PC-9 (cell line): ENCODE measurements at places on chromosomes 7 and 10. TPM values are rescaled to one million over a fixed set of nuclear protein-coding genes. Genes with fewer than 3 reads are reported as not detected.

CCDC136 gene
- total RNA-seq, result 7.1 and 9.8 TPM in 2 replicates

GRCh38 chr10:132687893-132688579, 97.9 kb downstream of the NKX6-2 start:
- H3K4me3 ChIP-seq, result no peak overlapping the region
- H3K36me3 ChIP-seq, result no peaks in the 10 kb centered on the region
- no peak for DNase-seq
- H3K4me1 ChIP-seq, result peaks cover 32% of the 10 kb centered on the region

PNLIP gene
- not detected in 2 replicates for total RNA-seq

CYP2C19 gene
- not detected in 2 replicates for total RNA-seq

ERV3-1 gene
- total RNA-seq, result 14.0 and 22.5 TPM in 2 replicates

- DNase-seq, result no peak
- no peaks in the 10 kb centered on the region for H3K27me3 ChIP-seq
- H3K4me1 ChIP-seq, result no peaks in the 10 kb centered on the region
- peaks cover 13% of the 10 kb centered on the region; the same call in 1 of the 2 replicates for H3K36me3 ChIP-seq
These were observed 140.6 kb downstream of the NRP1 start for GRCh38 chr10:33193701-33194521.

NCF1 gene
- total RNA-seq, result 0.38 and 0.41 TPM in 2 replicates

DNA sequence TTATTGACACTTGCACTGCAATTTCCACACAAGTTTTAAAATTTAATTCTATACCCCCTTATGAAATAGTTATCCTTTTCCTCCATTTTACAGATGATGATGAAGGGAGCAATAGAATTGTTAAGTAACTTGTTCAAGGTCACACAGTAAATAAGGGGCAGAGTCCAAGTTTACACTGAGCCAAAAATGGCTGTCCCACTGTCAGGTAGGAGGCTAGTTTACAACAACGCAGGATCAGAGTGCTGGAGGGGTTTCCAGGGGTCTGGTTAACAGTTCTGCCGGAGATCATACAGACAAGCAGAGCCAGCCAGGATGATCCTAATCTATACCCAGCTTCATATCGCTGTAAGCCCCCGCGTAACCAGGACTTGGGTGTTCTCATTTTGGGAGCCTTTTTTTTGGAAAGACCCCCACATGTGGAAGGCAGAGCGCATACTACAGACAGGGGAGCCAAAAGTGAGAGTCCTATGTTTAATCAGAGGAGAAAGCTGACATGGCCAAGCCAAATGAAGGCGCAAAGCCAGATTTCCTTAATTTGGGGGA, 524 bp upstream of the UNC5B start:
- H3K4me1 ChIP-seq, result peaks cover 19% of the 10 kb centered on the region
- H3K27ac ChIP-seq, result no peak overlapping the region
- no peak for DNase-seq

DNA sequence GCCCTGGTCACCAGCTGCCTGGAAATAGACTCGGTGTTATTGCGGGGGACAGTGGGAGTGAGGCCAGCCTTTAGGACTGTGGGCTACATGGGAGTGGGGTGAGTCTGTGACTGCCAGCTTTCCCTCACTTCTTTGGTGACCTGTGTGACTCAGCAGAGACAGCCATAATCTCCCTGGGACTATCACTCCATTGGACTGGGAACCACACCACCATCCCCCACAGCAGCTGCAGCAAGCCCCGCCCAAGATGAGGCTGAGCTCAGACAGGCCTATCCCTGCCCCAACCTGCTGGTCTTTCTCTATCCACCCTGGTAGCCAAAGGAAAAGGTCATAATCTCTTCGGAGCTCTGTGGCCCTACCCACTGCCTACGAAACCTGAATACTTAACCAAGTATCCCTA, 263.2 kb downstream of the FZD1 start:
- no peaks in the 10 kb centered on the region for H3K27me3 ChIP-seq
- H3K36me3 ChIP-seq, result no peaks in the 10 kb centered on the region
- H3K27ac ChIP-seq, result no peak overlapping the region
- H3K4me1 ChIP-seq, result no peaks in the 10 kb centered on the region

AKR1C1 gene
- 1,253 and 1,313 TPM in 2 replicates for total RNA-seq

- no peak for DNase-seq
- peaks cover 8% of the 10 kb centered on the region for H3K27me3 ChIP-seq
- H3K4me3 ChIP-seq, result no peak overlapping the region
These were observed 33.0 kb downstream of the RASGEF1A start for GRCh38 chr10:43233601-43234430.

DNA sequence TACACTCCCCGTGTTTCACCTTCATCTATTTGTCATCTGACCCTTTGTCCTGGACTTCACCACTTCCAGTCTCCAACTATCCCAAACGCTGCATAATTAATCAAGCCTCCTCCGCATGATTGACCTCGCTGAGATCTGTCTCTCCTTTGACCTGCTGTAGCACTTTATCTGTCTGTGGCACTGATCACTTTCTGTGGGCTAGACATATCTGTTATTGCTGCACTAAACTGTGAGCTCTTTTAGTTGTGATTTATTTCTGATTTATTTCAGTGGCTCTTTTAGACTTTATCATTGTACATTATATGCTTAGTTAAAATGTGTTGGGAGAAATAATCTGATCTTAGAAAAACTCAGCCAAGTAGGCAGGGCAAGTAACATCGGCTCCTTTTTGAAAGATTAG, 91.9 kb upstream of the GATA3 start:
- H3K27me3 ChIP-seq, result no peaks in the 10 kb centered on the region
- no peaks in the 10 kb centered on the region for H3K4me1 ChIP-seq
- DNase-seq, result no peak
- H3K27ac ChIP-seq, result no peak overlapping the region
- H3K36me3 ChIP-seq, result no peaks in the 10 kb centered on the region
- H3K4me3 ChIP-seq, result no peak overlapping the region

DNA sequence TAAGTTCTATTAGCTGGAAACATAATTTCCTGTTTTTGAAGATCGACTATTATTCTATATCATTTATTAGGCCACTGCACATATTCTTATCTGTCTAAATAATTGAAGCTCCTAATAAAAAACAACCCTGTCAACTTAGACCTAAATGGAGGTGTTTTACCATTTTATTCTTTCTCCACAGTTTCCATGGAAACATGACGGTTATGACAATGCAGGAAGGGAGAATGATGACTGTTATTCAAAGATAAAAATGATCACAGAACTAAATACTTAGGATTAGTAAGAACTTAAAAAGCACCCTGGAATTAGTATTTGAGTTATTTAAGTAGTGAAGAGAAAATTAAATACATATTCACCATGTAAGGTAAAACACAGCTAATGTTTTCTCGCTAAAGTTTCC, 119.9 kb upstream of the DKK1 start:
- no peak overlapping the region for H3K4me3 ChIP-seq
- H3K36me3 ChIP-seq, result no peaks in the 10 kb centered on the region
- no peaks in the 10 kb centered on the region for H3K4me1 ChIP-seq
- no peak overlapping the region for H3K27ac ChIP-seq
- no peak for DNase-seq

STK32C gene
- 13.9 and 21.8 TPM in 2 replicates for total RNA-seq

GRCh38 chr10:112533916-112534315, 86.9 kb downstream of the VTI1A start:
- no peaks in the 10 kb centered on the region for H3K4me1 ChIP-seq
- H3K27ac ChIP-seq, result no peak overlapping the region
- no peaks in the 10 kb centered on the region for H3K36me3 ChIP-seq
- no peak for DNase-seq
- H3K4me3 ChIP-seq, result no peak overlapping the region

UCN3 gene
- not detected in 2 replicates for total RNA-seq

BMPER gene
- 0.33 and 0.50 TPM in 2 replicates for total RNA-seq

ITIH5 gene
- total RNA-seq, result not detected in 2 replicates

DNA sequence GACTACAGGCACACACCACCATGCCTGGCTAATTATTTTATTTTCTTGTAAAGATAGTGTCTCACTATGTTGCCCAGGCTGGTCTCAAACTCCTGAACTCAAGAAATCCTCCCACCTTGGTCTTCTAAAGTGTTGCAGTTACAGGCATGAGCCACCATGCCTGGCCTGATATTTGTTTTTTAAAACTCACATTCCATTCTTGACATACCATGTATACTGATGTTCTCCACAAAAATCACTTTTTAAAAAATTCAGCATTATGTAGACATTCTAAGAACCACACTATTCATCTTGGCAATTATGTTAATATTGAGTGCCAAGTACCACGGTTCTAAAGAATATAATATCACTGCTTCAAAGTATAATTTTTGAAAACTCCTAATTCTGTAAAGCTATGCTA, 43.5 kb downstream of the IDE start:
- no peak overlapping the region for H3K4me3 ChIP-seq
- DNase-seq, result no peak
- no peaks in the 10 kb centered on the region for H3K36me3 ChIP-seq
- no peak overlapping the region for H3K27ac ChIP-seq

GRCh38 chr7:137875746-137876145, 29.0 kb upstream of the DGKI start:
- H3K4me1 ChIP-seq, result peaks cover 6% of the 10 kb centered on the region; the same call in 1 of the 2 replicates
- DNase-seq, result no peak
- no peak overlapping the region for H3K27ac ChIP-seq
- peaks cover 20% of the 10 kb centered on the region; the same call in 1 of the 2 replicates for H3K36me3 ChIP-seq

GRCh38 chr10:76973091-76974016, 664.3 kb downstream of the KCNMA1 start:
- no peaks in the 10 kb centered on the region for H3K4me1 ChIP-seq
- H3K27me3 ChIP-seq, result peaks cover 88% of the 10 kb centered on the region
- DNase-seq, result no peak

DNA sequence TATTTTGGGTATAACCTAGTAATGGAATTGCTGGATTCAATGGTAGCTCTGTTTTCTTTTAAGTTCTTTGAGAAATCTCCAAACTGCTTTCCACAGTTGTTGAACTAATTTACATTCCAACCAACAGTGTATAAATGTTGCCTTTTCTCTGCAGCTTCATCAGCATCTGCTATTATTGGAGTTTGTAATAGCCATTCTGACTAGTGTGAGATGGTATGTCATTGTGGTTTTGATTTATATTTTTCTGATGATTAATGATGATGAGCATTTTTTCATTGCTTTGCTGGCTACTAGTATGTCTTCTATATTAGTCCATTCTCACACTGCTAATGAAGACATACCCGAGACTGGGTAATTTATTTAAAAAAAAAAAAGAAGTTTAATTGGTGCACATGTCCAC, 248.6 kb upstream of the MAGI2 start:
- H3K27ac ChIP-seq, result no peak overlapping the region
- no peak overlapping the region for H3K4me3 ChIP-seq
- no peaks in the 10 kb centered on the region for H3K4me1 ChIP-seq

GRCh38 chr7:142750321-142750938, 1.2 kb downstream of the PRSS1 start:
- H3K36me3 ChIP-seq, result no peaks in the 10 kb centered on the region
- no peak overlapping the region for H3K27ac ChIP-seq
- DNase-seq, result no peak
- H3K4me1 ChIP-seq, result peaks cover 42% of the 10 kb centered on the region

- H3K36me3 ChIP-seq, result no peaks in the 10 kb centered on the region
- H3K4me3 ChIP-seq, result no peak overlapping the region
- no peaks in the 10 kb centered on the region for H3K27me3 ChIP-seq
- no peak overlapping the region for H3K27ac ChIP-seq
These were observed 191.5 kb downstream of the MGMT start for GRCh38 chr10:129658376-129659072.

GRCh38 chr7:82675396-82675795, 231.8 kb upstream of the CACNA2D1 start:
- H3K27me3 ChIP-seq, result no peaks in the 10 kb centered on the region
- no peak overlapping the region for H3K4me3 ChIP-seq

DNA sequence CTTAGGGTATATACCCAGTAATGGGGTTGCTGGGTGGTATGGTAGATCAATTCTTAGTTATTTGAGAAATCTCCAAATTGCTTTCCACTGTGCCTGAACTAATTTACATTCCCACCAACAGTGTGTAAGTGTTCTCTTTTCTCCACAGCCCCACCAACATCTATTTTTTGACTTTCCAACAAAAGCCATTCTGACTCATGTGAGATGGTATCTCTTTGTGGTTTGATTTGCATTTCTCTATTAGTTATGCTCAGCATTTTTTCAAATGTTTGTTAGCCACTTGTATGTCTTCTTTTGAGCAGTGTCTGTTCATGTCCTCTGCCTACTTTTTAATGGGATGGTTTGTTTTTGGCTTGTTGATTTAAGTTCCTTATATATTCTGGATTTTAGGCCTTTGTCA, 66.4 kb downstream of the MGAM2 start:
- DNase-seq, result no peak
- no peaks in the 10 kb centered on the region for H3K36me3 ChIP-seq
- no peak overlapping the region for H3K27ac ChIP-seq
- H3K4me3 ChIP-seq, result no peak overlapping the region
- H3K27me3 ChIP-seq, result no peaks in the 10 kb centered on the region

SFTPA1 gene
- not detected in 2 replicates for total RNA-seq

HTRA1 gene
- 14.9 and 18.0 TPM in 2 replicates for total RNA-seq

VSTM4 gene
- total RNA-seq, result not detected in 2 replicates

REPIN1 gene
- 172 and 174 TPM in 2 replicates for total RNA-seq

HOXA11 gene
- 0.26 and 0.43 TPM in 2 replicates for total RNA-seq

DNA sequence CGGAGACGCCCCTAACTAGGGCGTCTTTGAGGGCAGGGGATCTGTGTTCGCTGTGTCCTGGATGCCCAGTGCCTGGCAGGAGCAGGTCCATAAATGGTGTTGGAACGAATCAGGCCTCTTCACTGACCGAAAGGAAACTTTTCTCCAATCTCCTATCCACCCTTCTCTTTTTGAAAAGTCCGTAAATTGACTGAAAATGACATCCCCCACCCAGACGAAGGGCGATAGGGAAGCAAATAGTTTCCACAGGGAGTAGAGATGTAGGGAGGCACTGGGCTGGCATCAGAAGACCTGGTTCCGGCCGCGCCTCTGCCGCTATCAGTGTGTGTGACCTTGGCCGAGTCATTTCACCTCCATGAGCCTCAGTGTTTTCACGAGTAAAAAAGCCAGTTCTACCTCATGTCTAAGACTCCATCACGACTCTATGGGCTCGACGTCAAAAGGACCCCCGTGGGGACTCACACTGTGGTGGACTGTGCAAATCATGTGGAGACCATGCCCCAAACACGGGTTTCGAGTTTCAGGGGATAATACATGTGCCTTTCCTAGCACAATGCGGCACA, 497 bp upstream of the RAB11FIP2 start:
- no peak for DNase-seq
- H3K36me3 ChIP-seq, result no peaks in the 10 kb centered on the region
- no peak overlapping the region for H3K27ac ChIP-seq
- peak overlapping the region; percentile 75 for H3K4me3 ChIP-seq
- H3K27me3 ChIP-seq, result no peaks in the 10 kb centered on the region
